ENCODE measurements at places on chromosomes 2 and 18. TPM values are rescaled to one million over a fixed set of nuclear protein-coding genes. Genes with fewer than 3 reads are reported as not detected.
A peak's percentile ranks its signal among the peaks of the same experiment; 100 is the strongest.

DNA sequence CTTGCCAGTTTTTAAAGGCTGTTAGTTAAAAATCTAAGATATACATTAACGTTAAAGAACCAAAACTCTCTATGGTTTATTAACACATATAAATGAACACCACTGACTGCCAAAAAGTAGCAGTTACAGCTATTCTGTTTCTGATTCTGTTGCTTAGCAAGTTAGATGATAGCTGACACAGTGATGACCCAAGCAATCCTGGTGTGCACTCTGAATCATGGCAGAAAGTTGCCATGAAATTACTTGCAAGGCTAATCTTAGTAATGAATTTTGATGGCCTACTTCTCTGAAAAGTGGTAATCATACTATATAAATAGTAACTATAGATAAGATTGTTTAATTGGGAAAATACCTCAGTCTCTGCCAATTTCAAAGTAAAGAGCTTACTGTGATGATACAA, 57.7 kb downstream of the ROCK2 start:
- DNase-seq, result no peak

Gene CRYGC
- not detected for total RNA-seq

GRCh38 chr2:216651351-216651881, 18.2 kb downstream of the IGFBP2 start:
- no peak for DNase-seq

- no peak for DNase-seq
Observed at GRCh38 chr2:181106229-181106628, 125.8 kb downstream of the UBE2E3 start.

- no peak for DNase-seq
Observed at GRCh38 chr2:62265106-62265505, 69.2 kb downstream of the B3GNT2 start.

DNA sequence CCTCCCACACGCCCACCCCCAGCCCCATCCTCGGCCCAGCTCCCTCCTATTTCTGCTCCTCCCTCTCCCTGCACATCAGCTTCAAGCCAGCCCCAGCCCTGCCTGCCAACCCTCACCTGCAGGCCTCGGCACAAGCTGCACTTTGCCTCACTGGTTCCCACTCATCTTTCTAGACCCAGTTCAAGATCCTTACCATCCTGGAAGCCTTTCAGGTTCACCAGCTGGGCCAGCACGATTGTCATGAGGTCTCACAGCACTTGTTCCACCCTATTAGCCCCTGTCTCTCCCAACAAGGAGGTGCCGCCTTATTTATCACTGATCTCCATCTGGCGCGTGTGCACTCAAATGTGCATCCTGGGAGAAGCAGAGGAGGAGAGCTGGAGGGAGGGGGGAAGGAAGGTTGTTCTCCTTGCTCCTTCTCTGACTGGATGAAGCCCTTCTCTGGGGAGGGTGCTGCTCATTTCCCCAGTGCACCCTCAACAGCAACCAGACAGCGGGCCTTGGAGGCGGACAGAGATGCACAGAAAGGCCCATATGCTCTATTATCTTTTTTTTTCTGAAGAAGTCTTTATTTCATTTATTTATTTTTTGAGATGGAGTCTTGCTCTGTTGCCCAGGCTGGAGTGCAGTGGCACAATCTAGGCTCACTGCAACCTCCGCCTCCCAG, 15.5 kb upstream of the BIN1 start:
- peak; percentile 14 for DNase-seq

GRCh38 chr2:119469661-119470297, 38.1 kb downstream of the TMEM37 start:
- no peak for DNase-seq

DNA sequence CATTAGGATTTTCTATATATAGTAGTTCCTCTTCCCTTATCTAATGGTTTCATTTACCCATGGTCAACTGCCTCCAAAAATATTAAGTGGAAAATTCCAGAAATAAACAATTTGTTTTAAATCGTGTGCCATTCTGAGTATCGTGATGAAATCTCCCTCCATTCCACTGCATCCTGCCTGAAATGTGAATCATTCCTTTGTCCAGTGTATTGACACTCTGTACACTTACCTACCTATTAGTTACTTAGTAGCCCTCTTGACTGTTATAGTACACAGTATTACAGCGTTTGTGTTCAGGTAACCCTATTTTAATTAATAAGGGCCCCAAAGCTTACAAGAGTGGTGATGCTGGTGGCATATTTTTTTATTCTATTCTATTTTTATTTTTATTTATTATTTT, 26.2 kb downstream of the TAF4B start:
- DNase-seq, result no peak

GRCh38 chr2:65198737-65199136, 28.9 kb upstream of the ACTR2 start:
- DNase-seq, result no peak

GRCh38 chr2:136783856-136784255, 18.5 kb downstream of the THSD7B start:
- DNase-seq, result no peak

DNA sequence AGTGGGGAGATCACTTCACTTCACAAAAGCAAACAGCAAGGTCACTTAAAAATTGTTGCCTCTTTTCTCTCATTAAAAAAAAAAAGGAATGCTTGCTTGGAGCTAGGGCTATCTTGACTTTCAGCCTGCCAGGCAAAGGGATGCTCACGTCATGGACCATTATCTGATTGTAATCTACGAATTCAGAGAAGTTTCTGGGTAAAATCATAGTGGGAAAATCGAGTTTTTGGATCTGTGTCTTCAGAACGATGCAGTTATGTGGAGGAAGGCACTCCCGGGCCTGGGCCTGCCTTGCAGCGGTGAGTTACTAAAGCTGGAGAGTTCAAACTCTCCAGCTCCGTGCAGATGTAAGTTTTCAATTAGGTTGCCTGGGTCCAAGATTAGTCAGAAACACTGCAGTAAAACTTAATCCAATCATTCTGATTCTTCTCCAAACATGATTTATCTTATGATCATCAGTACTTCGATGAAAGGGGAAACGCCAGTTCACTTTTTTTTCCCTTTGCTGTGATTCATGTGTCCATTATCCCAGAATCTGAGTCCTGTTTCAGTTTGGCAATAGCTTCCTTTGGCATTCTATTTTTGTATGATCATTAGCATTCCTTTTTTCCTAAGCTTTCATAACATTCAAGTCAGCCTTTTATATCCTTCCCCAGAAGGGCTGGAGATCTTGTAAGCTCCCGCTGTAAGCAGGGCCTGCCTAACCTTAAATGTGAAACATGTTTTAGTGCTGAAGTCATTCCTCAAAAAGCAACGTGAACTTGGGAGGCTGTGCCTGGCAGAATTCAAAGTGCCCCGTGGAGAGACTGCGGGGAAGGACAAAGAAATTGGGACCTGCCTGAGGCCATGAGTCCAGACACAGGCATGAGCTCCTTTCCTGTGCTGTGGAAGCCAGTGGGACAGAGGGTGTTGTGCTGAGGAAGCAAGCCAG, 119.3 kb upstream of the TWIST2 start:
- no peak for DNase-seq
